Thoracic aorta (tissue), 2 donors: ENCODE measurements at places on chromosomes 12 and 14. TPM values are rescaled to one million over a fixed set of nuclear protein-coding genes. Genes with fewer than 3 reads are reported as not detected.
A peak's percentile ranks its signal among the peaks of the same experiment; 100 is the strongest.

The SYT1 gene
- 1.3 TPM for total RNA-seq

- DNase-seq = no peak
- no peaks in the 10 kb centered on the region for H3K36me3 ChIP-seq
- no peaks in the 10 kb centered on the region for H3K4me1 ChIP-seq
- no peak overlapping the region for H3K27ac ChIP-seq
- H3K4me3 ChIP-seq = no peak overlapping the region
Measured at GRCh38 chr14:85131226-85131922, 398.6 kb upstream of the FLRT2 start.

GRCh38 chr14:23702656-23703426, 66.7 kb downstream of the DHRS2 start:
- no peaks in the 10 kb centered on the region for H3K4me1 ChIP-seq
- DNase-seq = no peak
- H3K27me3 ChIP-seq = no peaks in the 10 kb centered on the region
- H3K4me3 ChIP-seq = no peak overlapping the region

GRCh38 chr12:114952573-114953271, 268.7 kb upstream of the TBX3 start:
- H3K4me3 ChIP-seq = no peak overlapping the region
- no peak overlapping the region for H3K27ac ChIP-seq
- H3K36me3 ChIP-seq = no peaks in the 10 kb centered on the region
- no peak for DNase-seq
- H3K27me3 ChIP-seq = no peaks in the 10 kb centered on the region
- H3K4me1 ChIP-seq = no peaks in the 10 kb centered on the region

GRCh38 chr12:18990856-18991255, 138.7 kb upstream of the PLEKHA5 start:
- H3K36me3 ChIP-seq = no peaks in the 10 kb centered on the region
- no peak overlapping the region for H3K27ac ChIP-seq
- no peak overlapping the region for H3K4me3 ChIP-seq

- no peak overlapping the region for H3K4me3 ChIP-seq
- H3K4me1 ChIP-seq = peaks cover 11% of the 10 kb centered on the region
- no peak for DNase-seq
- H3K27ac ChIP-seq = no peak overlapping the region
Measured at GRCh38 chr12:21065845-21066244, 65.1 kb upstream of the SLCO1B1 start.

GRCh38 chr12:58081488-58081887, 140.1 kb downstream of the ATP23 start:
- H3K27ac ChIP-seq = no peak overlapping the region
- no peaks in the 10 kb centered on the region for H3K27me3 ChIP-seq
- no peaks in the 10 kb centered on the region for H3K4me1 ChIP-seq
- DNase-seq = no peak

The LRRK2 gene
- 28.8 TPM for total RNA-seq

GRCh38 chr14:34872822-34873588, 2.2 kb downstream of the BAZ1A start:
- H3K27me3 ChIP-seq = no peaks in the 10 kb centered on the region
- H3K4me3 ChIP-seq = peak overlapping the region; percentile 100
- H3K27ac ChIP-seq = peak overlapping the region; percentile 99
- DNase-seq = no peak
- no peaks in the 10 kb centered on the region for H3K36me3 ChIP-seq

DNA sequence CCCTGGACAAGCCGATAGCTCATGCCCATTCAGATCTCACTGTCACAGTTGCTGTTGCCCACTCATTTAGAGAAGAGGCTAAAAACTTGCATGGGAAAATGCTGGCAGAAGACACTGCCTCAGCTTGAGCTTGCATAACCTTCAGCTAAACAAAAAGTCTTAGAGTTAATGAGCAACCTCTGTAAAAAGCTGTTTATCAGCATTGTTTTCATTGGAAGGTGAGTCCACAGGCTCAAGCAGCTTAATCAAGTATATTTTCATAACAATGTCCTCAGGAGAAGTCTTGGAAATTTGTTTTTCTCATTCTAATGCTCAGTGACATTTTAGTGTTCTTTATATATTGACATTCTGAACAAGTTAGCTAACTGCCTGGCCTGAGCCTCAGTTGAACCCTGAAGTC, 872.9 kb downstream of the TMTC2 start:
- no peak overlapping the region for H3K4me3 ChIP-seq
- no peak for DNase-seq
- no peaks in the 10 kb centered on the region for H3K36me3 ChIP-seq
- H3K27me3 ChIP-seq = no peaks in the 10 kb centered on the region
- H3K27ac ChIP-seq = no peak overlapping the region

- no peaks in the 10 kb centered on the region for H3K36me3 ChIP-seq
- peaks cover 15% of the 10 kb centered on the region for H3K4me1 ChIP-seq
- peak overlapping the region; percentile 4 for H3K27ac ChIP-seq
- no peak overlapping the region for H3K4me3 ChIP-seq
- no peaks in the 10 kb centered on the region for H3K27me3 ChIP-seq
- no peak for DNase-seq
Measured at GRCh38 chr12:30010071-30011052, 226.6 kb upstream of the TMTC1 start.

DNA sequence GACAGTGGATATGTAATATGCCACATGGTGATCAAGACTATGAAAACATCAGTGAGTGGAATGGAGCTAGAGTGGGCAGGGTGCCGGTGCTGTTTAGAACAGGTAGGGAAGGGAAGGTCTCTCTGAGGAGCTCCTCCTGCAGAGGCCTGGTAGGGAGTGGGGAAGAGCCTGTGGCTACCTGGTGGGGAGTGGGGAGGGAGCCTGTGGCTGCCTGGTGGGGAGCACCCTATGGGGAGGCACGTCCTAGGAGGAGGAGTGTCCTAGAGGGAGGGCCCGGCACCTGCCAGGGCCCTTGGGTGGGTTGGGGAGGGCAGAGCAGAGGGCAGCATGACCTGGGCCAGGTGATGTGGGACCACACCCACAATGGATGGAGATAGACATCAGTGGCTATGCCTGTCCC, 122.6 kb downstream of the ADGRD1 start:
- no peaks in the 10 kb centered on the region for H3K36me3 ChIP-seq
- H3K27me3 ChIP-seq = no peaks in the 10 kb centered on the region
- no peak overlapping the region for H3K27ac ChIP-seq
- no peaks in the 10 kb centered on the region for H3K4me1 ChIP-seq

The ACRBP gene
- 9.1 TPM for total RNA-seq

DNA sequence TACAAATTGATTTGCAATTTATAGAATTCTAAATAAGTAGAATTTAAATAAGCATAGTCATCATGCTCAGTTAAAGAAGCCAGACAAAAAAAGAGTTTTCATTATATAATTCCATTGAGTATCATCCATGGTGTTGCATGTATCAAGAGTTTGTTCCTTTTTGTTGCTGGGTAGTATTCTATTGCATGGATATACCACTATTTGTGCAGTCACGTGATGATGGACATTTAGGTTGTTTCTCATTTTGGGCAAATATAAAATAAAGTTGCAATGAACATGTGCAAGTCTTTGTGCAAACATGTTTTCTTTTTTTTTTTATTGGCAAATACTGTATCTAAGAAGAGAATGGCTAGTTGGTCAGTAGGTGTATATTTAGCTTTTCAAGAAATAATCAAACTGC, 186.2 kb upstream of the FRMD6 start:
- DNase-seq = no peak
- H3K4me1 ChIP-seq = no peaks in the 10 kb centered on the region
- H3K36me3 ChIP-seq = no peaks in the 10 kb centered on the region
- no peaks in the 10 kb centered on the region for H3K27me3 ChIP-seq
- no peak overlapping the region for H3K4me3 ChIP-seq
